ENCODE measurements at places on chromosomes 2 and 18.

DNA sequence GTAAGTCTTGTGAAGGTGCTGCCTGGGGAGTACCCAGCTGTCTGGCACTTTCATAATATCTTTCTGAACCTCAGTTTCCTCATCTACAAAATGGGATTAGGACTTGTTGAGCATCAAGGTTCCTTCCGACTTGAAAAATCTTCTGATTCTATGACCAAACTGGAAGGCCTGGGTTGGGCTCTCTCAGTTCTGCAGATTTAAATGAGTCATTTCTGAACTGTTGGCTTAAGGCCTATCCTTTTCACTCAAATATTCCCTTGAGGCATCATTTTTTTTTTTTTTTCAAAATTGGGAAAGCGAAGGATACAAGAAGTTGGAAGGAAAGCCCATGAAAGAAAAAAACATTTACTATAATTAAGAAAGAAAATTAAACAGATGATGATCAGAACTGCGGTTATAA lies 40.8 kb upstream of the CYP1B1 start:
- DNase-seq, result no peak

DNA sequence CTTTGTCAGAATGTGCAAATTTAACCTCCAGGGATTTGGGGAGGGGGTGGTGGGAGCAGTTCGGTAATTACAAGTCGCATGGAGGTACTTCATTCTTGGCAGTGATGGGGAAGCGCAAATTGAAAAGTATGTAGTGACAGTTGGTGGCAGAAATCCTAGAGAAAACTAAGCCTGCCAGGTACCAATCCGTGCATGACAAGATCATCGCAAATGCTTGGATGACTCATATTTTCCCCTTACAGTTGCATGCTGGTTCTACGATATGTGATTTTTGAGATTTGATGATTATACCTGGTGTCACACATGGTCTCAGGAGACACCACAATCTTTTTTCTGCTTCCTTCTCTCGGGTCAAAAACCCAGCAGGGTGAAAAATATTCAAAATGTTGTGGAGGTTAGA lies 479.7 kb upstream of the ID2 start:
- no peak for DNase-seq

GRCh38 chr2:74021407-74021755 lies 36.7 kb downstream of the TET3 start:
- no peak for DNase-seq

GRCh38 chr2:99659874-99660273 lies 170.1 kb upstream of the REV1 start:
- no peak for DNase-seq

DNA sequence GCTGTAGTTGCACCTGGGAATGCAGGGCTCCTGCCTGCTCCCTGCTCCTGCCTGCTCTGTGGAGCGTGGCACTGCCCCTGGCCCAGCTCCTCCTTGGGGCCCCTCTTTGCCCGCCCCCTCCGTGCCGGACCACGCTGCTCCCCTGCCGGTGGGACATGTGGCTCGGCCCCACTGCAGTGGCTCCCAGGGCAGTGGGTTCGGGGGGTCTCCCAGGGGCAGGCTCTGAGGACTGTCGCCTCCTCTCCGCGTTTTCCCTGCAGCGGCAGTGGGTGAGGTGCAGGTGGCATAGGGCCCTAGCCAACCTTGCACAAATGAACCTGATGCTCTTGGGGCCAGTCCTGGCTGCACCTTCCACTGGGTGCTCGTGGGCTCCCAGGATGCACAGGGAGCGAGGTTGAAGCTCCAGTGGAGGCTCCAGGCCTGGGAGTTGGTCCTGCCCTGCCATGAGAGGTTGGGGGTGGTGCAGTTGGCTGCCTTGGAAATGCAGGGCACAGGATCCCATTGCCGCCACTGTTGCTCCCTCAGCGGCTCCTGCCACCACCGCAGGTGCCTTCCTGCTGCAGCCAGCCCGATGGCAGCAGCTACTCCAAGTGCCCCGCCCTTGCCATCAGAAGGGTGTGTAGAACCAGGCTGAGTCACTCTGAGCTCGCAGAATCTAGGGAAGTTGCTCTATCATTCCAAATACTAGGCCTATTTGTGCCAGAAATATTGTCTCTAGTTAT lies 313.1 kb upstream of the SYT4 start:
- peak; percentile 4 for DNase-seq

- no peak for DNase-seq
Measured at GRCh38 chr2:50004667-50005066, 850.4 kb upstream of the FSHR start.

DNA sequence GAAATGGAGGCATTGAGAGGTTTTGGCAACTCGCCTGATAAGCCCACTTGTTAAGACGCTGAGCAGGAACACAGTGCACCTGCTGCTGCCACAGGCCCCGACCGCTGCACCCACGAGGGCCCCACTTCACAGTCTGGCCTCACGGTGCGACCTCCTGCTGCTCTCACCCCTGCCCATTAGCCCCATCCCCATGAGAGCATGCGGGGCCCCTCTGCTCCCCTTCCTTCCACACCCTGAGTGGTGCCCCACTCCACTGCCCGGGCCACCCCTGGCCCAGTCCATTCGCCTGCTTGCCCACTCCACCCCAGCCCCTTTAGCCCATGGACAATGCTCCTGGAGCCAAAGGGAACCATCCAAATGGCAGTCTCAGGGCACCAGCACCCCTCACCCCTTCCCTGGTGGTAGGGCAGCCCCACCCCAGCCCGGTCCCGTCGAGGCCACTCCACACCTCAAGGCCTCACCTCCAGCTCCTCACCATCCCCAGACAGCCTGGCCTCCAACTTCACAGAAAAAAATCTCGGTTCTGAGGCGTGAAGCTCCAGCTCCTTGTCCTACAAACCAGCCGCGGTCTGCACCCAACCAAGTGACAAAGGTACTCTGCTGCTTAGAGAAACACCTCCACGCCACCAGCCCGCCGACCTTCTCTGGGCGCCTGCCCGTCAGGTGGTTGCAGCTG lies 6.7 kb upstream of the GPR55 start:
- no peak for DNase-seq

DNA sequence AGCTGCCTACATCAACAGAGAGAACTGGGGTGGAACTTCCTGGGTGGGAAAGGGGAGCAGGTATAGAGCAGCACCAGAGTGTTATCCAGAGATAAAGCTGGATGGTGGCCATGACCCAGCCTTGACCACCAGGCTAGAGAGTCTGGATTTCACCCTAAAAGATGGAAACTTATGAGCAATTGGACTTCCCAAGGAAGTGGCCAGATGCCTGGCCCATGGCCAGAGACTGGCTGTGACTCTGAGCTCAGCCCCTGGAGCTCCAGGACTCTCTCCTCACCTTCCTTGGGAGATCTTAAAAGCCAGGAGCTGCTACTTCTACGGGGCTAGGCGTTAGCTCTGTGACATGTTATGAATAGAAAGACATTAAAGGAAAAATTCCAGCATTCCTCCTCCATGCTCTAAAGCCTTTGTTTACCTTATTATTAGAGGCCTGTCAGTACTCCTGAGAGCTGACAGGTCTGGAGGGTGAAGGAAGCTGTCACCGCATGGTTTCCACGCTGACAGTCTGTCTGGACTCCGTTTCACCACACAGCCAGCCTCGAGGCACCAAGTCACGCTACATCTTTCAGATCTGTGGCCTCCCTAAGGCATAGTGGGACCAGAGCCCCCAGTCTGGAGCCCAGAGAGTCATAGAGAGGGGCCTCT lies 260.0 kb upstream of the SIX2 start:
- DNase-seq, result no peak

DNA sequence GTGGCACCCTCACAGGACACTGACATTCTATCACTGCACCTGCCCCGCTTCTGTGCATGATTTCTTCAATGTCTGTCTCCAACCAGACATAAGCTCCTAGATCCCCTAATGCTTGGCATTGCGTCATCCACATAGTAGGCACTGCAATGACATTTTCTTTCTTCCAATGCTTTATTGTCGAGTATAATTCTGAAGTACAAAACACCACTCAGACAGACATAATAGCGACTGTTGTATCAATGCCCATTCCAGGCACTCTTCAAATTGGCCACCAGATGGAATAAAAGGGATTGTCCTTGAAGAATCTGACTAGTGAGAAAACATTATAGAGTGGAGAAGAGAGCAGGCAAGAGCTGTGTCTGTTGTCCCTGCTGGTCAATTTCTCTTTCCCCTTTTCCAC lies 89.0 kb downstream of the LPIN1 start:
- peak; percentile 31 for DNase-seq

- DNase-seq, result no peak
Measured at GRCh38 chr18:21747764-21748693, 7.4 kb downstream of the MIB1 start.

DNA sequence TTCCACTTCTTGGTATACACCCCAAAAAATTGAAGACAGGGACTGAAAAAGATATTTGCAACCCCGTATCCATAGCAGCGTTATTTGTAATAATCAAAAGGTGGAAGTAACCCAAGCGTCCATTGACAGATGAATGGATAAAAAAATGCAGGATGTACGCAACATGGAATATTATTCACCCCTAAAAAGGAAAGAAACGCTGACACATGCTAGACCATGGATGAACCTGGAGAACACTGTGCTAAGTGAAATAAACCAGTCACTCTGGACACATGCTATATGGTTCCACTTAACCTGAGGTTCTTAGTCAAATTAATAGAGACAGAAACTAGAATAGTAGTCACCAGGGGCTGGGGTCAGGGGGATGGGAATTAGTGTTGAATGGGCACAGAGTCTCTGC lies 38.6 kb upstream of the PRLH start:
- DNase-seq, result no peak

- no peak for DNase-seq
Measured at GRCh38 chr2:191405546-191405945, 160.3 kb downstream of the MYO1B start.

GRCh38 chr2:236348976-236349375 lies 84.8 kb upstream of the ASB18 start:
- DNase-seq, result no peak

GRCh38 chr2:111618226-111618977 lies 265.6 kb downstream of the ANAPC1 start:
- DNase-seq, result peak; percentile 67

GRCh38 chr2:28394997-28395333 lies 2.3 kb downstream of the FOSL2 start:
- no peak for DNase-seq

- DNase-seq, result peak; percentile 31
Measured at GRCh38 chr18:74589021-74589420, 8.6 kb upstream of the ZNF407 start.

DNA sequence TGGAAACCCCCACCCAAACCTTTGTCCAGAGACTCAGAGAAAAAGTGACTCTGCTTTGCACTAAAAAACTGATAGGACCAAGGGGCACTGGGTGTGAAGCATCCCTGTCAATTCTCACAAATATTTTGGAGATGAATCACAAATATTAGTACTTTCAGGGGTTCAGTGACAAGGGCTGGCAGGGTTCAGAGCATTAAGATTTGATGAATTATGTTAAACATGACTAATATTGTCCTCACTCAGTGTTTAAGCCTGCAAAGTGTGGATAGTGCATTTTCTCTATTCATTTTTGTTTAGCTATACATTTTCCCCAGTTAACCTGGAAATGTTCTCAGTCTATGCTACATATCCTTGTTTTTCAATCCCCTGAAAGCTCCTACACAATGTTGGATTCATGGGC lies 65.3 kb upstream of the CCDC68 start:
- DNase-seq, result no peak

DNA sequence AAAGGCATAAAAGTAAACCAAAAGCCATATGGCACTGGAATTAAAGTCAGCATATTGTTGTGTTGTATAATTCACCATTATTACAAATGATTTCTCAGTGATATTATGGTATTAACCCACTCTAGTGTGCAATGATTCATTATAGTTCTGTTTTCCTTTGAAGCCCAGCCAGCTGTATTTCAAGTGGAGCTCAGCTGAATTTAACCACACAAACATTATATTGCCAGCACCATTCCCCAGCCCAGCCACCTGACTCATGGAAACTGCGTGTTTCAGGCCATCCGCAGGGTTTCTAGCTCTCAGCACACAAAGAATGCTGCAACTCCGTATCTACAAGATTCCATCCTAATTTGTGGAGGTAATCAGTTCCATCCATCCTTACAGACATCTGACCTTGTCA lies 166.8 kb upstream of the CHAC2 start:
- no peak for DNase-seq

DNA sequence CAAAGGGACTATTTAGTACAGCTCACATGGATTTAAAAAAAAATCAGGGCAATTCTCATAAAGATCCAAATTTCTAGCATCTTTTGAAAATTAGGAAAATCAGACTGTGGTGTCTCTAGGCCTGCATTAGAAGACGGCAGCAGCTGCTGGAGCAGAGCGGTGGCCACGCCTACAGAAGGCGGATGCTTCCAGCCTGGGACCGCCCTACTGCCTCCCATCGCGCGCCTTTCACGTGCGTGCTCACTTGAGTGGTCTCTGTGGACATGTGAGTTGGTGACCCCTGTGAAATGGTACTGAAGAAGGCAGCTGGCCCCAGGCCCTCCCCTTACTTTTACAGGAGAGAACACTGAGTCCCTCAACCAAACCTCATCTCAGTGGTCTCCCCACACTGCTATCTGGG lies 15.2 kb upstream of the ZFP36L2 start:
- DNase-seq, result no peak

DNA sequence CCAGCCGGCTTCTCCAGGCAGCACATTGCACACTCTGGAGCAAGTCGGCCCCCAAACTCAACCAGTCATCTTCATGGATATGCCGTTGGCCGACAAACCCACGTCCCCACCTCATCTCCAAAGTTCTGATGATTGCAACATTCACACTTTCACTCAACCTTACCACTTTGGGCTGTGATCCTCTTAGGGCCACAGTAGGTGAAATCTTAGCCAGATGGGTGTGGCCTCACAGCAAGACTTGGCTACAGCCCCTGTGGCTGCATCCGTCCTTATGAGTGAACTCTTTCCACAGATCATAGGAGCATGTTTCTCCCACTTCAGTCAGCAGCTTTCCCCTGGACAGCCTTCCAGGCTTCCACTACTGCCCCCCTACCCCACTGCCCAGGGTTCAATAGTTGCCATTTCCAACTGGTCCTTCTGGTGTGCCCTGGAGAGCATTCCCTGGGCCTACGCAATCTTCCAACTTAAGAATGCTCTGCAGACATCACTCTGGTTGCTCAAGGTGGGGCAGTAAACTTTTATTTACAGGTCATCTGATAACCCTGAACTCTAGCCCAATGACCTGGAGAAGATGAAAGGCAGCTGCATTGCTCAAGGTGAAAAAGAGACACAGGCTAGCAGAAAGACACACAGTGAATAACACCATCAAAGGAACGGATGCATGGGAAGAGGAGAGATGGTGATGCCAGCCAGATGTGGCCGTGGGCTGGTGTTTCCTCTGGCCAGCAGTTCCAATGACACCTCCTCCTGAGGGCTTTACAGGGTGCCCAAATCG lies 34.5 kb downstream of the ARL4C start:
- no peak for DNase-seq

Data from hematopoietic multipotent progenitor cell treated with erythropoietin and hydrocortisone succinate and interleukin-3 and kit ligand, for 4 days (in vitro differentiated cells).